ENCODE measurements at places on chromosomes 2 and 18.

DNA sequence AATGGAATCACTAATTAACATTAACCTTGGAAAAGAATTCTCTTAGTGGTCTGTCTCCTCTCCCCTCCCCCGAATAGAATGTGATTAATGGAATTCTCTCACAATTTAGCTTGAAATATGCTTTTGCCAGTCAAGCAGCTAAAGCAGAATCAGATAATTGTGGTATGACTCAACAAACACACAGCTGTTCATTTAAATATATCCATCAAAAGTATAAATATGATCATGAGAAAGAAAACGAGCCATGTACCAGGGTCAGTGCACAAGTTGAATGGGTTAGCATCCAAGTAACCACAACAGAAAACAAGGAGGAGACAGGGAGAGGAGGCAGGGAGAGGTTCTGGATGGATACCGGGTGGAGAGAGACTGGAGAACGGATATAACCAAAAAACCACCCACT lies 66.9 kb downstream of the ACVR1 start:
- no peak for DNase-seq

GRCh38 chr18:76410660-76411417 lies 84.2 kb downstream of the ZNF516 start:
- DNase-seq = peak; percentile 42

DNA sequence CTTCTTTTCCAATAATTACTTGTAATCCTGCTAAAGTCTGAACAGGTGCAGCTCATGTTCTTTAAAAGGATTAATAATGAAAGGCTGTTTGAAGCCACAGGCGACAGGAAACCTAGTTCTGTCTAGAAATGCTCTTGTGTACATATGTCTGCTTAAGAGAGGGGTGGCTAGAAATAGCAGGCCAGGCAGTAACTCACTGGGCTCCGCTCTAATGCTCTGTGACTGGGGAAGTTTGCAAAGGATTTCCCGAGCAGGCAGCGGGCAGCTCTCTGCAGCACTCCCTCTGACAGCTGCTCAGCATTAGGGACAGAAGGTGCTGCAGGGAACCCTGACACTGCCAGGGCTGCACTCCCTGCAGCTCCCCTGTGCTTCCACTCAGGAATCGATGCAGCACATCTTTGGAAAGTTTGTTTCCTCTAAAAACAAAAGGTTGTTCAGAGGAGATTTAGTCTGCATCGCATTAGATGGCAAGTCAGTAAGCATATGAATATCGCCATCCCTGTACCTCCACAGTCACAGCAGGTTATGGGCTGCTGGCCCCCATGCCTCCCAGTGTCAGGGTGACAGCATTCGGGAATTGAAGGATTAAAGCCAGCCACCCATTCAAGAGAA lies 33.1 kb upstream of the TTC39C start:
- no peak for DNase-seq

DNA sequence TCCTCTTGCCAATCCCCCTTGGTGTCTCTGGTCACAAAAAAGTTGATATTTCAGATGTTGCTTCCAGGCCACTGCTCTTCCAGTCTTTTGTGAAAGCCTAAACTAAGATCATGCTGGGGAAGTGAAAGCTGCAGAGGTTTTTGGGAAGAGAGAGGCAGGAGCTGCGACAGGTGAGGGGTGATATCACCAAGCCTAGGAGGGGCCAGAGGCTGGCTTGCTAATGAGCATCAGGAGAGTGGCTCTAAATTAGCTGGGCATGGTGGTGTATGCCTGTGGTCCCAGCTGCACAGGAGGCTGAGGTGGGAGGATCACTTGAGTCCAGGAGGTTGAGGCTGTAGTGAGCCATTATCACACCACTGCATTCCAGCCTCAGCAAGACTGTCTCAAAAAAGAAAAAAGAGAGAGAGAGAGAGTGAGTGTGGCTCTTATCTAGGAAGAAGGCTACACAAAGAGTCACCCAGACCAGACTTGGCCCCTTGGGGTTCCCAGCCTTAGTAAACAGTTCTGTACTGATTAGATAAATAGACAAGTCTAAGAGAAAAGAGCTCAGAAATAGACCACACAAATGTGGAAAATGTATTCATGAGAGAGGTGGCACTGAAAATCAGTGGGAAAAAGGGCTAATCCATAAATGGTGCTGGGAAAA lies 14.6 kb upstream of the CDK5R2 start:
- DNase-seq = no peak

- no peak for DNase-seq
These were observed 85.3 kb downstream of the CCDC178 start for GRCh38 chr18:33355263-33355662.

DNA sequence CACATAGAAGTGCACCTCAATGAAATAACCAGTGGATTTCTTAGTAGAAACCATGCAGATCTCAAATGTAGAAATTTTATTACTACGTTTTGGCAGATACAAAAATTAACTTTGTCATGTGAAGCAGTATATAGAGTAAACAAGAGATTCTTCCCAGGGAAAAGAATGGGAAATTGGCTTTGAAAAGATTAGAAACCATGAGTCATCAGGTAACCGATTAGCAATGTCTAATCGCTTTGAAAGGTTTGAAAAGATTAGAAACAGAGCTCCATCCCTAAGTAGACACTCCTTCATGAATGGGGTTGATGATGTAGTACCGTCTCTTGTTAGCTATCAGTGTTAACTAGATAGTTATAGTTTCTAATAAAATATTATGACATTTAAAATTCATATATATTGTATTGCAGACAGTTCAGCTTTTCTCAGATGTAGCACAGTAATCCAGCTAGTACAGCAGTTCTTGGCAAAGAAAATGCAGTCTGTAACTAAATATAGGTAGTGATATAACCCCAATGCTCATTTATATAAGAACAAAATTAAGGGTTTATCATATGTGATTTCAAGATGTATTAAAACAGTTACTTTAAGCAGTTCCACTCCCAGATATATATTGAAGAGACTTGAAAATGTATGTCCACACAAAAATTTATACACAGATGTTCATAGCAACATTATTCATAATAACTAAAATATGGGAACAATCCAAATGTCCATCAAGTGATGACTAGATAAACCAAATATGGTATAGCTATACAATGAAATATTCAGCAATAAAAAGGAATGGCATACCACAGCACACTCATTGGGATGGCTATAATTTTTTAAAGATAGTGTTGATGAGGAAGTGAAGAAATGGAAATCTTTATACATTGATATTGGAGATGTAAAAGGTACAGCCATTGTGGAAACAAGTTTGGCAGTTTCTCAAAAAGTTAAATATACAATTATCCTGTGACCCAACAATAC lies 113.9 kb downstream of the PTPN4 start:
- DNase-seq = no peak

DNA sequence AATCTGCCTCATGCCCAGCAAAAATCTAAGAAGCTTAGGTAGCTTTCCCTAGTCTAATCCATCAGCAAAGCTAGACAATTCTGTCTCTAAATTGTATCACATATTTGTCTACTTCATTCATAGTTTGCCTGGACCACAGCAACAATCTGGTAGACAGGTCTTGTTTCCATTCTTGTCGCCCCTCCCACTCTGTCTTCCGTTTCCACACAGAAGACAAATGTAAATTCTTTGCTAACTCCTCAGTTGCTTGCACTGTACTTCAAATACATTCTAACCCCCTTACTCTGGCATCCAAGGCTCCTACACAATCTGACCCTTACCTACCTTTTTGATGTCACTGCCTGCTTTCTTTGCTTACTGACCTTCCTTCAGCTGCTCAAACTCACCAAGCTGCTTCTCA lies 40.1 kb downstream of the THUMPD2 start:
- no peak for DNase-seq

GRCh38 chr2:96498021-96498431 lies 7.1 kb downstream of the NEURL3 start:
- DNase-seq = no peak
